ENCODE measurements at places on chromosomes 6 and 20.

- peak; percentile 62 for DNase-seq
Observed at GRCh38 chr6:135145063-135145800, 35.9 kb upstream of the MYB start.

- no peak for DNase-seq
Observed at GRCh38 chr20:17142666-17143065, 84.2 kb upstream of the PCSK2 start.

DNA sequence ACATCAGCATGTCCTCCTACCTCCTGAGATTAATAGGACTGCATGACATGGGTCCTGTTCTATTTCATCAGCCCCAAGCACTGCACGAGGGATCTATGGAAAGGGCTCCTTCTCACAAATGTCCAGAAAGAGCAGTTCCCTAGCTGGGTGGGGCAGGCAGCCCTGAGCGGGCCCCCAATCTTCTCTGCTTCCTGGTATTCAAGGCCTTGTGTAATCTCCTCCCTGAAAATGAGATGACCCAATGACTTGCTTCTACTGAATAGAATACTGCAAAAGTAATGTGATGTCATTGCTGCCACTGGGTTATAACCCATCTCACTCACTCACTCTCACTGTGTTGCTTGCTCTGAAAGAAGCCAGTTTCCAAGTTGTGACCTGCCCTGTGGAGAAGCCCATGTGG lies 126.4 kb downstream of the OPRM1 start:
- DNase-seq, result no peak

DNA sequence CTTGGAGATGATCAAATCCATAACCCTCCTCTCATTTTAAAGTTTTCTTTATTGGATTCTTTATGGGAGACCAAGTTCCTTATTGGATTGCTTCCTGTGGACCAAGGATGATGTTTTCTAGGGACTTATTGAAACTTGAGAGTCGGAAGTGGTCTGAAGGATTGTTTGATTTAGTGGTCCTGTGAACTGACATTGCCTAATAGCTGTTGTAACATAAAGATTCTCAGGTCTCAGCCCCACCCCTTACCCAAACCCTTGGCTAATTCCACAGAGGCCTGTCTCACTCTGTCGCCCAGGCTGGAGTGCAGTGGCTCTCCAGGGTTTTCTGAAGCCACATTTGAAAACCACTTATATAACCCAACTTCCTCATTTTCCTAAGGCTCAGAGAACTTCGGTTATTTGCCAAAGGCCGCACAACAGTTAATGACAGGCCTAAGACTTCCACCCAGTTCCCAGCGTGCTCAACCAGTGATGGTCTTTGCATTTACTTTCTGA lies 77.0 kb downstream of the ATXN1 start:
- DNase-seq, result no peak

DNA sequence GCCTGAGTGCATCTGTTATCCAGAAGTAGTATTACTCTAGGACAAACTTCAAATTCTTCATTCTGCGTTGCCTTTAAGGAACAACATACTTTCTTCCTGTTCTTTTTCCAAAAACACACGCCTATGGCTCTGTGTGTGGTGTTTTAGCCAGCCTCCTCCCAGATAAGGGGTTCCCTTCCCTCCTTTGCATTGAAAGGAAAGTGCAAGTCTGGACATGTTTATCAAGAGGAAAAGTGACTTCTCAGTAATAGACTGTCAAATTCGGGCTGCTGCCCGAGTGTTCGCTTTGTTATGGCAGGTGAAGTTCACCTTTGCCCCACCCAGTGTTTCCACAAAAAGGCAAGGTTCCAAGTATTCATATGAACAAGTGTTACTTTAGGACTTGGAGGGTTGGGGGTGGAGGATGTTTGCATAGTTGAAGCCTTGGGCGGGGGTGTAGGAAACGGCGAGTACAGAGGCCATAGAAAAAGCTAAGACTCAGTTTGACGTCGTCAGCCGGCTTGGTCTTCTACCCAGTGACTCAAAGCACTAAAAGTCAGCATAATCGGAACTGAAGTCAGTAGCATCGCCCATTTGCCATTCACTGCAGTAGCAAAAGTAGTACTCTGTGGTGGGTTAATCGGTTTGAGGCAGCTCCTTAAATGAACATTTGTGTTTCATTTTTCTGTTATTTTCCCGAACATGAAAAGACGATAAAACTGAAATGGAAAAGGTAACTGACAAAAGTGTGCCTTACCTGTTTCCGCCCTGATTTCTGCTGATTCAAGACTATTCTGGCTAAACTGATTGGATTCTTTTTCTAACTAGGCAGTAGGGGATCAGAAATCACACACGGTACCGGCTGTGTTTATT lies 12.5 kb downstream of the PRDM1 start:
- peak; percentile 89 for DNase-seq

GRCh38 chr6:135105710-135106109 lies 51.1 kb upstream of the HBS1L start:
- DNase-seq, result peak; percentile 55

DNA sequence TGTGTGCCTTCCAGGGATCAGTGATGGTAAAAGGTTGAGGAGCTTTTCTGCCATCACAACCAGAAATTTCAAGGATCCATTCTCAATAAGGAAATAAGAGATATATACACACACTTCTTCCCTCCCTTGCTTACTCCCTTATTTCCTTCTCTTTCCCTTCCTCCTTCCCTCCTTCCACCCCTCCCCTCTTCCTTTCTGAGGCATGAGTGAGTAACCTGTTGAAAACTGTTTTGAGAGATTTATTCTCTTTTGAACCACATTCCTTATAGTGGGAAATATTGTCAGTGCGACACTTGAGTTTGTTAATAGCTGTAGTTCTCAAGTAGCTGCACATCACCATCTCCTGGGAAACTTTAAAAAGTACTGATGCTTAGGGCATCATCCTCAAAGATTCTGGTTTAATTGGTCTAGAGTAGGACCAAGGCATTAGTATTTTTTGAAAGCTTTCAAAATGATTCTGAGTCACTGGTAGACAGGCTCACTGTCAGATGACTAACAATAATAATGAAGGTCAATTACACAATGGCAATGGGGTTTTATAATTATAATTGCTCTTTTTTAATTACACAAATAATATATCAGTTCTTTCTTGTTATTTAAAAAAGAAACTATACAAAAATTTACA lies 109.9 kb downstream of the POPDC3 start:
- no peak for DNase-seq

All from GM12865 (cell line).